ENCODE measurements at places on chromosomes 11 and 22.

- no peak for DNase-seq
Measured at GRCh38 chr22:22693531-22693884, 49.1 kb downstream of the GGTLC2 start.

GRCh38 chr22:47672526-47672925 is 910.1 kb downstream of the TBC1D22A start:
- DNase-seq, result no peak

DNA sequence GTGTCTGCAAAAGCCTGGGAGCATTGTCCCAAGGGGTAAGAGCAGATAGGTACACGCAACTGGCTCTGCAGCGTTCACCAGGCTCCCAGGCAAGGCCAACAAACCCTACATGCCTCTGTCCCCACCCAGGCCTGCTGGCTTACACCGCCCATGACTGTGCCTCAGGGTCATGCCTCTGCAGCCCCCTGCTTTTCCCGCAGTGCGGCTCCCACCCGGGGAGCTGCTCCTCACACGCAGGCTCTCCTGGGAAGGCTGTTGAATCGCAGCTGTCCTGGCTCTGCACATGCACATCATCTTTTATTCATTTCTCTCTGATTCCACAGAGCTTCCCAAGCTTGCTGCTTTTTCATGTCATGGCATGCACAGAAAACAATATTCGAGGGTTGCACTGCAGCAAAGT is 29.2 kb upstream of the B3GAT1 start:
- no peak for DNase-seq

- no peak for DNase-seq
Measured at GRCh38 chr11:86469491-86470388, 95.1 kb downstream of the CCDC81 start.

DNA sequence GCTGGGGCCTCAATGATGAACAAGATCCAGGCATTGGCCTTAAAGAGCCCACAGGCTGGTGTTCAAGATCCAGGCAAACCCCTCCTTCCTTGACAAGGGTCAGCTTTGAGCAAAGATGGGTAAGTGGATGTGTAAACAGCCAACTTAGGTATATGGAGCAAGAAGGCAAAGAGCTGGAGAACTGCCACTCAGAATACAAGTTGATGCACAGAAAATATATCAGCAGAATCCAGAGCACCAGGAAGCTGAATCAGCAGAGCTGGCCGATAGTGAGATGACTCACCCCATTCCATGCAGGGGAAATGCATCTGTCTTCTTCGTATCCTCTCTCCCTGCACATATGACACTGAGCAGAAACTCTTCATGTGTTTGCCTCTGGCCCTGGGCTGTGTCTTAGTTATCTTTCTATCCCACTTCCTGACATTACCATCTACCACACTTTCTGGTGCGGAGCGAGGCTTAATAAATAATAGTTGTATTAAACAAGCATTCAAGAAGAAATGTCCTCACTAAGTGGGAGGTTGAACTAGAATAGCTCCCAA is 57.8 kb downstream of the ENDOD1 start:
- DNase-seq, result no peak

GRCh38 chr11:134883484-134883883 is 471.4 kb upstream of the B3GAT1 start:
- DNase-seq, result no peak

DNA sequence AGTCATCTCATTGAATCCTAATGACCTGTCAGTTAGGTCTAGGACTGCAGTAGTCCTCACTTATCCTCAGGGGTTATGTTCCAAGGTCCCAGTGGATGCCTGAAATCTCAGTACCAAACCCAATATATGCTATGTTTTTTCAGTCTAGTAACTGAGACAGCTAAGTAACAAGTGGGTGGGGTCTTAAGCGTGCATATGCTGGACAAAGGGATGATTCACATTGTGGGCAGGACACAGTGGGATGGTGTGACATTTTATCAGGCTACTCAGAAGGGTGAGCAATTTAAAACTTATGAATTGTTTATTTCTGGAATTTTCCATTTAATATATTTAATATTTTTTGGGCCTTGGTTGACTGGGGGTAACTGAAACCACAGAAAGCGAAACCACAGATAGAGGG is 29.0 kb downstream of the DDX10 start:
- no peak for DNase-seq

DNA sequence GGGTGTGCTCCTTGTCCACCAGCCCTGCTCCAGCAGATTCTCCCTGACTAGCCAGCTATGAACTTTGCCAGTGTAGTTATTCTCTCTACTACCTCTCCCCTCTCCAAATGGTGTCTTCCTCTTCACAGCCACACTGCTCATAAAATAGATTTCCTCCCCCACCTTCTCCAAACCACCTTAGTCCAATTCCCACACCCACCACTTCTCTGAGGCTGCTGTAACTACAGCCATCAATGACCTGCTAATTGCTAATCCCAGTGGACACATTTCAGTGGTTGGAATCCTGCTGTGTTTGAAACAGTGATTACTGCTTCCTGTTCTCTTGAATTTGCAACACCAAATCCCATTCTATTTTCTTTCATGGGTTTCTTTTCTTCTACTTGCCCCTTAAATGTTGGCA is 23.4 kb downstream of the SYT9 start:
- no peak for DNase-seq

- no peak for DNase-seq
Measured at GRCh38 chr22:33188326-33188725, 130.1 kb upstream of the SYN3 start.
